ENCODE measurements at places on chromosomes 2 and 18.

GRCh38 chr2:122421775-122422174, 666.3 kb downstream of the TSN start:
- no peak for DNase-seq

- DNase-seq: no peak
Observed at GRCh38 chr18:54260396-54261072, 8.8 kb upstream of the POLI start.

- DNase-seq: no peak
Observed at GRCh38 chr2:12949406-12949805, 232.7 kb downstream of the TRIB2 start.

- DNase-seq: no peak
Observed at GRCh38 chr2:108082978-108083377, 96.7 kb downstream of the SLC5A7 start.

- no peak for DNase-seq
Observed at GRCh38 chr2:47945046-47945781, 38.9 kb upstream of the FBXO11 start.

- DNase-seq: no peak
Observed at GRCh38 chr2:98822301-98823164, 91.6 kb upstream of the MGAT4A start.

- DNase-seq: no peak
Observed at GRCh38 chr18:24674605-24675004, 214.2 kb downstream of the HRH4 start.

- no peak for DNase-seq
Observed at GRCh38 chr18:36432880-36433555, 135.5 kb downstream of the FHOD3 start.

DNA sequence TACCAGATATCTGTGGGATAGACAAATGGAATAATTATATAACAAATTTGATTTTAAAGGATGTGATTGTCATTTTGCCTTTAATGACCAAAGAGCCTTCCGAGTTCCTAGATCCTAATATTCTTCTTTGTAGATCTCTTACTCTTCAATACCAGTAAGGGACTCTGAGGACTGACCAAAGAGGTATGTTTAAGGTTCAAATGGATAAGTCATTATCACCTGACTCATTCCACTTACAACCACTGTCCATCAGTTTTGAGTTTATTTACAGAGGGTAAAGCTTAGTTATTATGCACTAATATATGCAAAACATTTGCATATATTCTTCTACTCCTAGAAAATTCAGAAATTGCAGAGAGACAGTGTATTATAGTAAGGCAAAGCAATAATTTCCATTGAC, 62.7 kb downstream of the CCDC148 start:
- no peak for DNase-seq

- no peak for DNase-seq
Observed at GRCh38 chr2:205764270-205764746, 82.0 kb downstream of the NRP2 start.

DNA sequence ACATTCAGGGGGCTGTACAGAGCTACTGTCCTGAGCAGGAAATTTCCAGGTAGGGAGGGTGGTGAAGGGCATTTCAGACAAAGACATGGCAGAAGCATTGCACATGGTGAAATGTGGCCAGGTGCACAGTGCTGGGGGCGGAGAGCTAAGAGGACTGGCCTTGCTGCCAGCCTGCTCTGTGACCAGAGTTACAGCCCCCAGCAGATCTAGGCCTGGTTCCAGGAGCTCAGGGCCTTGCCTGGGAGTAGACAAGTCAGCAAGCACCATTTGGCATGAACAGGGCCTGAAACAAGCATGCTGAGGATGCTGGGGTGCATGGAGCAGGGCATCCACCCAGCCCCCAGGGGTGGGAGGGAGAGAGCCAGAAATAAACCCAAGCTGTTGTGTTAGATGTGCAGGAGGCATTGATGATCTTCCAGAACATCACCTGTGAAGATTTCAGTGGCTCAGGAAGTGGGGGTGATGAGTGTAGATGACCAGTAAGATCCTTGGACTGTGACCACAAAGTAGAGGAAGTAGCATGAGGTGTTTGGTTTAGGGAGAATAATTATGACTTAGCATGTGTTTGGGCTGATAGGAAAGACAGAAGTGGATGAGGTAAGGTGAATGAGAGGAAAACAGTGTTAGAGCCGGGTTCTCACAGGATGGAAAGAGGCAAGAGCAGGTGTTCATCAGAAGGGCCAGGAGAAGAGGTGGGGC, 61.1 kb downstream of the COA5 start:
- DNase-seq: no peak

Data from NCI-H2107 (cell line).